ENCODE measurements at places on chromosomes 2 and 18.
A peak's percentile ranks its signal among the peaks of the same experiment; 100 is the strongest.

GRCh38 chr18:9627642-9628041 lies 13.3 kb upstream of the PPP4R1 start:
- DNase-seq: peak; percentile 25

GRCh38 chr2:217150236-217150635 lies 290.4 kb upstream of the TNP1 start:
- DNase-seq: no peak

- DNase-seq: no peak
These were observed 489.1 kb upstream of the SMIM21 start for GRCh38 chr18:75916624-75916982.

DNA sequence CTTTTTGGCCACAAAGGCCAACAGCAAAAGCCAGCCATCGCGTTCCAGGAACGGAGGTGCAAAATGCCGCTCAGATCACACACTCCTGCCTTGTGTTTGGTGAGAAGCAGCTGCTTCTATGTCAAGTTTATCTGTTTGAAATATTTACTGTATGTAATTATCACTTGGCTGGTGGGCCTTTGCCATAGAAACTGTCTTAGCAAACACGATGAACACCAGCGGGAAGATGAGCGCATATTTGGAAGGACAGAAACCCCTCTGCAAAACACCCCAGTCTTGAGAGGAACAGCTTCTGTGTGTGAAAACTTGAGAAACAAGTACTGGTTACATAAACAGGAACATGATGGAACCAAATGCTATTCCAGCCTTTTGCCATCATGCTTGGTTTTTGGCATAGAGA lies 59.7 kb downstream of the SCG2 start:
- no peak for DNase-seq

GRCh38 chr2:68104111-68104835 lies 41.5 kb upstream of the C1D start:
- no peak for DNase-seq
